ENCODE measurements at places on chromosomes 5 and 9.

GRCh38 chr5:41122459-41122858 lies 51.3 kb upstream of the MROH2B start:
- DNase-seq: no peak

DNA sequence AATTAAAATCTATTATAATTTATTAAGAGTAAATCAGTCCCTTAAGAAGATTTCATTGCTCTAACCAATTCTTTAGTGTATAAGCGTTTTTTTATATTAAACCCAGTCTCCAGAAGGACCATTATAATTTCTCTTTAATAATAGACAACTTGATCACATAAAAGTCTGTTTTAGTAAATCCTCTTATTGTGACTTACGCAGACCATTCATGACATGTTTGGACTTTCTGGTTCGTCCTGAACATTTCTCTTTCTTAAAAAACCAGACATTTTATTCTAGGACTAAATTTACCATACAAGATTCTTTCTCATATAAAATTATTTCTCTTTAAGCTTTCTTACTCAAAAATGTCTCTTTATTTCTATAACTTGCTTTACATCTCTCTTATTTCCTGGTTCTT lies 196.2 kb upstream of the RAI14 start:
- no peak for DNase-seq

GRCh38 chr9:79617395-79617794 lies 45.6 kb downstream of the TLE4 start:
- DNase-seq: no peak

DNA sequence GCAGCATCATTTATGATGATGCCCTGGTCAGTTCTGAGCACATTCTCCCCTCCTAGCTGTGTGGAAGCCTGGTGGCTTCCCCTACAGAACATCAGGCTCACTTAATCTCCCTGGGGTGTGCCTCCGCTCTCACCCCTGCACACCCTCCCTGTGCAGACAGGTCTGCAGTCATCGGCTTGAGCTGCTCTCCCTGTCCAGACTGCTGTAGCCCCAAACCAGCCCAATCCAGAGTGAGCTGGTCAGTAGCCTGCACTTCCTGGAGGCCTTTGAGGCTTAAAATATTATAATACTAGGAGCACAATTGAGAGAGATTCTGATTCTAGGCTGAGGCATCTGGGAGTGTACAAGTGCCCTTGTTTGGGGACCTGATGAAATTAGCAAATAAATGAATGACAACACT lies 60.2 kb downstream of the PPARGC1B start:
- DNase-seq: no peak

GRCh38 chr5:2278825-2279456 lies 396.2 kb upstream of the IRX4 start:
- no peak for DNase-seq

GRCh38 chr9:131449276-131449675 lies 53.4 kb upstream of the POMT1 start:
- DNase-seq: no peak

DNA sequence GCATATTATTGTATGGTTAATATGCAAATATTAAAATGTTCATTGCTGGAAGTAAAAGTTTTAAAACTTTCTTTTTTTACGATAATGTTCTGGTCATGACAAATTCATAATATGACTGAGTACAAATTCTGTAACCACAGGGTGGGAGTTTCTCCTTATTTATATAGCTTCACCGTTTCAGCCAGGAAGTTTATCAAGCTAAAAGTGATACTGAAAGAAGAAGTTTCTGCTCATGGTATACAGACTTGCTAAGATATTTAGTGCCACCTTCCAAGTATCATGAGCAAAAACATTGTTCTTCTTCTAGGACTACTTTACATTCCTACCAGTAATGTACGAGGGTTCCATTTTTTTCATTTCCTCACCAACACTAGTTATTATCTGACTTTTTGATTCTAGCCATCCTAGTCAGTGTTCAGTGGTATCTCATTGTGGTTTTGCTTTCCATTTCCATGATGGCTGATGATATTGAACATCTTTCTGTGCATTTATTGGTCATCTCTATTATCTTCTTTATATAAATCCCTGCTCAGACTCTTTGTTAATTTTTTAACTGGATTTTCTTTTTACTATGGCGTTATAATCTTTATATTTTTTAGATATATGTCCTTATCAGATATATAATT lies 94.2 kb upstream of the PRRC1 start:
- DNase-seq: no peak

DNA sequence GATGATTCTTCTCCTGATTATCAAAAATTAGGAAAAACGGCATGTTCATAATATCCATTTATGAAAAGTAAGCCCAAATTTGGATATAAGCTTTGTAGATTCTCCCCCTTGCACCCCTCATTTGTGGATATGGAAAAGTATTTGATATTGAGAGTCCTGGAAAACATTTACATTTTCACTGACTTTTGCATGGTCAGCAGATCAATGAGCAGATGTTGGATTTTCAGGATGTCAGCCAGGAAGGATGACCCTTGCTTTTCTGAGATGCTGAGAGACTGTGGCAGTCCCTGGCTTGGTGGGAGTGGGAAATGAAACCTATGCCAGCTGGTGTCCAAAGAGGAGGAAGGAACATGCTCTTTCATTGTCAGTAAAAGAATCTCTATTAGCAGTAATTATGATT lies 410.8 kb downstream of the DMAC1 start:
- DNase-seq: no peak

Measured in RCC 7860 (cell line).